ENCODE measurements at places on chromosomes 12 and 14. TPM values are rescaled to one million over a fixed set of nuclear protein-coding genes. Genes with fewer than 3 reads are reported as not detected.

PABPN1 gene
- 189 TPM for total RNA-seq

TUNAR gene
- not detected for total RNA-seq

HSP90B1 gene
- total RNA-seq = 511 TPM

OTX2 gene
- 0.27 TPM for total RNA-seq

DNA sequence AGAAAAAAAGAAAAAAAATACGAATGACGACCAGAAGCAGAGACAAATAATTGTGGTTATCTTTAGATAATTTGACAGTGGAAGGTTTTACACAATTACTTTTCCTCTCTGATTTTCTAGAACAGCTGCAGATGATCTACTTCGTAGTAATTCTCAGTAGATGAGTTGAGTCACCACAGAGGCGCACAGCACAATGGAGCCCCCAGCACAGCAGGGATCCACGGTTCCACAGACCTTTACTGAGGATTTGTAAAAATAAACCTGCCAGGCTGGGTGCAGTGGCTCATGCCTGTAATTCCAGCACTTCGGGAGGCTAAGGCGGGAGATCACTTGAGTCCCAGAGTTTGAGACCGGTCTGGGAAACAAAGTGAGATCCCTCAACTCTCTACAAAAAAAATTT is 29.3 kb downstream of the AMN start:
- H3K4me3 ChIP-seq = no peak overlapping the region
- H3K4me1 ChIP-seq = peaks cover 19% of the 10 kb centered on the region
- no peak for DNase-seq
- H3K27ac ChIP-seq = no peak overlapping the region

GRCh38 chr12:96329545-96329944 is 70.7 kb downstream of the CDK17 start:
- no peak overlapping the region for H3K4me3 ChIP-seq
- no peak overlapping the region for H3K27ac ChIP-seq
- no peaks in the 10 kb centered on the region for H3K27me3 ChIP-seq
- H3K4me1 ChIP-seq = peaks cover 25% of the 10 kb centered on the region
- peaks cover 20% of the 10 kb centered on the region for H3K36me3 ChIP-seq
- no peak for DNase-seq

- H3K4me1 ChIP-seq = no peaks in the 10 kb centered on the region
- H3K4me3 ChIP-seq = no peak overlapping the region
- H3K27me3 ChIP-seq = no peaks in the 10 kb centered on the region
- DNase-seq = no peak
These were observed 967.9 kb downstream of the TRHDE start for GRCh38 chr12:73240110-73240509.

DNA sequence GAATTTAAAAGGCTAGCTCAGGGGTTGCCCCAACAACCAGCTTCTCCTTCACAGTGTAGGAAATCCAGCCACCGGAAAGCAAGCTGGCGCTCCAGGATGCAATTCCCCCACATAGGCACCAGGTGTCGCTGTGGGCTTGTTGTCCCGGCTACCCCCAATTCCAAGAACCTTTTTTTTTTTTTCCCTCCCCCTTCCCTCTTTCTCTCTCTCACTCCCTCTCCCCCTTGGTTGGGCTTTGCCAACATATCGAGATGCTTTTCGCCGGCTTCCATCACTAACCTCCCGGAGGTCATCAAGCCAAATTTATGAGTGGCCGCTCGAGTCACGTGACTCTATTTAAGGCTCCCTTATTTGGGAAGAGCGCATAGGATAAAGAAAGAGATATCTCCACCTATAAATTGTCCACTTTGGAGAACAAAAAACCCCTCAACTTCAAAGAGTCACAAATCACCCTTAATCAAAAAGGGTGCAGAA is at the start of gene HOXC5:
HOXC5 (plus strand) TSS at position 424 of the 474 bp plus-strand sequence. CDS start 73 bp downstream, outside the sequence.
- no peak within 1 kb of the TSS for H3K27ac ChIP-seq
- no peaks in the 10 kb centered on the region for H3K36me3 ChIP-seq
- DNase-seq = no peak
- peak within 1 kb of the TSS; percentile 61 for H3K4me3 ChIP-seq
- peaks cover 30% of the 10 kb centered on the region for H3K27me3 ChIP-seq
- H3K4me1 ChIP-seq = peaks cover 9% of the 10 kb centered on the region

- no peaks in the 10 kb centered on the region for H3K4me1 ChIP-seq
- no peaks in the 10 kb centered on the region for H3K27me3 ChIP-seq
- H3K36me3 ChIP-seq = no peaks in the 10 kb centered on the region
- no peak for DNase-seq
- no peak overlapping the region for H3K4me3 ChIP-seq
These were observed 23.4 kb downstream of the CACNA1C start for GRCh38 chr12:2076196-2076570.

Data from GM12878 (cell line).